ENCODE measurements at places on chromosomes 3 and 15. TPM values are rescaled to one million over a fixed set of nuclear protein-coding genes. Genes with fewer than 3 reads are reported as not detected.

Gene PHC3
- total RNA-seq = 118 TPM

- DNase-seq = no peak
These were observed 535.7 kb downstream of the FOXP1 start for GRCh38 chr3:71047616-71048531.

- no peak for DNase-seq
These were observed 213.6 kb downstream of the RBMS3 start for GRCh38 chr3:29494305-29495036.

DNA sequence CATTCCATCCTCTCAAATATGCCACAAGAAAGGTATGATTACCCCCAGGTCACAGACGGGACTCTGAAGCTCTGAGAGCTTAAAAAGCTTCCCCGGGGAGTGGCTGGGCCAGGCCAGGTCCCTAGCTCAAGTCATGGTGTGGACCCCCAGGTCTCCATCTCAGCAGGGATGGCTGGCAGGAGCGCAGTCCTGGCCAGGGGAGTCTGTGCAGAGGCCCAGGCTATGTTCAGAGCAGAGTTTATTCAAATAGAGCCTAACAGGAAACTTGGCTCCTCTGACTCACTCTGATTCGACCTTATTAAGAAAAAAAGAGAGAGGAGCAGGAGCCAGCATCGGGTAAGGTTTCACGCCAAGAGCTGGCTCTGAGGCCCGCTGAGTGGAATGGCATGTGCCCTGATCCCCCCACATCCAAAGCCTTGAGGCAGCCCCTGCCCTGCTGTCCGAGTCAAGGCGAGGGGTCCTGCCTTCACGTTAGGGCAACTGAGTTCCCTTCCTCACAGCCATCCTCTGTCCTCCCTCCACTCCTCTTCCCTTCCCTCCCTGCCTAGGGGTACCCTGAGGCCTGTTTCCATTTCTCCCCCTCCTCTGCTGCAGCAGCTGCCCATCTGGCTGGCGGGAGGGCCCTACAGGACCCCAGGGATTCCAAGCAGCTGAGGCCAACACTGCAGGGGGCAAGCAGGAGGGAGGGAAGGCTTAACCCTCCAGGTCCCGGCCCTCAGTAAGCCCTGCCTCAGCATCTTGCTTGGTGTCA lies 1.9 kb upstream of the LOXL1 start:
- no peak for DNase-seq

DNA sequence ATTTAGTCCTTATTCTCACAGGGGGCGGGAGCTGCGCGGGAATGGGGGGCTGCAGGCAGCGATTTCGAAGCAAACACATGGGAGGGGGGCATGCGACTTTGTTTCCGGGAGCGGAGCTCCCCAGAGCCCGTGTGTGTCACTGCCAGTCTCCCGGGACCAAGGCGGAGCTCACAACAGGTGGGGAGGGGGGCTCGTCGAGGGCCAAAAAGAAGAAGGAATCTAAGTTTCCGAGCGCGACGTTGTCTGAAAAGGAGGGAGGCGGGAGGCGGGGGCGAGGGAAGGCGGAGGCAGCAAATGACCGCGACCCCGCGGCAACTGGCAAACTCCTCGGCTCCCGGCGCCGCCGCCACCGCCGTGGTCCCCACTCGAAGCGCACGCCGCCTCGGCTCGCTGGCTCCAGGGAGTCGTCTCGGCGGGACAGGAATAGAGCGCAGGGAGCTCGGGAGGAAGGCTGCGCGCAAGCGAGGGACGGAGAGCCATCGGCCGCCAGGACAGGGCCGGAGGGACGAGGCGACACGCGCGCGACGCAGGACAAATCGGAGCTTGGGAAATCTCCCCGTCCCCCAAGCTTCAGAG lies 1.4 kb downstream of the FOXP1 start:
- DNase-seq = peak; percentile 67

DNA sequence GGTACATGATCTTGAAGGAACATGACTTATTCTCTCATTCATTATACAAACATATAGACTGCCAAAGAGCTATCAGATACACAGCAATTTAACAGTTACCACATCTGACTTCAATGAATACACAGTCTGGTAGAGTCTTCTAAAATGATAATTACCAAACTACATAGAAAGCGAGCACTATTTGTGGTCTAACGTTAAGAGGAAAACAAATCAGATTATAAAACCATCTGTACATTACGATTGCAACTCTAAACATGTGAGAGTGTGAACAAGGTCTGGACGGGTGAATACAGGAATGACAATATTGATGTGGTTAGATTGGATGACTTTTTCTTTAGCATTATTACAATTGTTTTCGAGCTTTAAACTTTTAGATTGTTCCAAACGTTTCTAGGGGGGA lies 16.3 kb downstream of the CX3CR1 start:
- no peak for DNase-seq

DNA sequence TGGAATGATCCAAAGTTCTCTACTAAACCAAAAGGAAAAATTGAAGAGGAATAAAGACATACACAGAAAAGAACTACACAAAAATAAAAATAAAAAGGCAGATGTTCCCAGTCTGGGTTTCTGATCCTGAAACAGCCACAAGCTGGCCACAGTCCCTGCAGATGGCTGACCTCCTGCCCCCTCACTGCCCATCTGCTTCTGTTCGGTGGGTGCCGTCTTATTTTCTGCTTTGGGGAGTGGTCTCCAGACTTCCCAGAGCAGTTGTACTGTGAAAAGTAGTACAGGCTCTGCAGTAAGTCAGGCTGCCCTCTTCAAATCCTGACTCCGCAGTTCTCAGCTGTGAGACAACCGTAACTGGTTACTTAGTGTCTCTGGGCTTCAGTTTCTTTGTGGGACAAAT lies 94.5 kb downstream of the ARNT2 start:
- no peak for DNase-seq

All from ureter (tissue), 1 donor.